Stimulated activated CD8-positive, alpha-beta memory T cell treated with anti-CD3 and anti-CD28 coated beads, Interleukin-15, amount 100 ng/mL, for 24 hours (primary cell): ENCODE measurements at places on chromosomes 5 and 9.

DNA sequence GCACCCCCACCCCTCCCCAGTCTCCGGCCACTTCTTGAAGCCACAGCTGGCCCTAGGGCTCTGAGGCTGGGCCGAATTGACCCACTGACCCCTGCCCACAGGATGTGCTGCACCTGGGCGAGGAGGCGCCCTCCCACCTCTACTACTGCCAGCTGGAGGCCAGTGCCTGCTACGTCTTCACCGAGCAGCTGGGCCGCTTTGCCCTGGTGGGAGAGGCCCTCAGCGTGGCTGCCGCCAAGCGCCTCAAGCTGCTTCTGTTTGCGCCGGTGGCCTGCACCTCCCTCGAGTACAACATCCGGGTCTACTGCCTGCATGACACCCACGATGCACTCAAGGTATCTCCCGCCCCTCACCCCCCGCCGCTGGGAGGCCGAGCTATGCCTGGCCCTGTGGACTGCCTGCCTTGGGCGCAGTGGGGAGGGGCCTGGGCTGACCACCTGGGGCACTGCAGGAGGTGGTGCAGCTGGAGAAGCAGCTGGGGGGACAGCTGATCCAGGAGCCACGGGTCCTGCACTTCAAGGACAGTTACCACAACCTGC lies 21.3 kb downstream of the HK3 start:
- no peak for DNase-seq

- DNase-seq, result no peak
Measured at GRCh38 chr5:98816582-98817222, 43.2 kb downstream of the RGMB start.

DNA sequence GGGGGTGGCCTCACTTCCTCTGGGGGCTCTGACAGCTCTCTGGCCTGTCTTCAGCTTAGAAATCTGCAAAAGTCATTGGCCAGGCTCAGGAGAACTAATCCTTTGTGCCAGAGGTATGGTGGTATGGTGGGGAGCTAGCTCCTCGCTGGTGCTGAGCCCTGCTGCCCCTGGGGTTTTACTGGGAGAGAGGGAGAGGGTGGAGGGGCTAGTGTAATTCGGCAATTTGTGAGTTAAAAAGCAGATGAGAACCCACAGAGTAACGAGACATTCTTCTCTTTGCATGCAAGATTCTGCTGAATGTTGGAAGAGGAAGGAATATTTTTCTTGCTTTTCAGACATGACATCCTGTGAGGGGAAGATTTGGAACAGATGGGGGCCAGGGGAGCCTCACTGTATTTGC lies 65.5 kb upstream of the SPRY4 start:
- DNase-seq, result no peak

DNA sequence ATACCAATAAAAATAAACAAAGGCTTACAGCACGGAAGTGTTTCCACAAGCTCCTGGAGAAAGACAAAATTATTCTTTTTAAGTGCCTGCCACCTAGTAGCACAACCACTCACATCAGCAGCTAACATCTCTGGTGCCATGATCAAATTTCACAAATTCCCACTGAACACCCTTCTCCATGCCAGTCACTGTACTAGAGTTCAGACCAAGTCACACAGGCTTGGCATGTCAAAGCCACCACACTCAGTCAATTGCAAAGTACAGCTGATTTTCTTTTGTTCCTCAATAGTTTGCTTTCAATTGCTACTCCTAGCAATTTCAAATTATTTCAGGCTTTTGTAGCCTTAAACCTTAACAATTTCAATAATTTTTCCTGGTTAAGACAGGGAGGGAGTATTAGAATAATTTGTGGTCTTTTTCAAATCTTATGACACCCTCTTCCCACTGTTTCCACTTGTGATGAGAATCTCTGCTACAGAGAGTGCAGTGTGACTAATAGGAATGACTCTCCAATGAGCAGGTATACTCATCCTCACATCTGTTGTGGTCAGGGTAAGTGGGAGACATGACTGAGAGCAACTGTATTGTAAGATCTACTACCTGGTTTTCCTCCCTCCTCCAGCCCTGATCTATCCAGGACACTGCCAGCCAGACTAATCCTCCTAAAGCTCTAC lies 46.2 kb downstream of the RNF145 start:
- DNase-seq, result no peak
